ENCODE measurements at places on chromosomes 13 and 19.

- no peak for DNase-seq
These were observed 80.6 kb downstream of the NUFIP1 start for GRCh38 chr13:44908712-44909111.

- DNase-seq = no peak
These were observed 113.8 kb downstream of the SLITRK6 start for GRCh38 chr13:85685436-85685835.

- DNase-seq = no peak
These were observed 40.7 kb downstream of the PCCA start for GRCh38 chr13:100129605-100130004.

- no peak for DNase-seq
These were observed 105.9 kb upstream of the GJB6 start for GRCh38 chr13:20337884-20338551.

- DNase-seq = no peak
These were observed 141.6 kb upstream of the ARGLU1 start for GRCh38 chr13:106709522-106709921.

GRCh38 chr13:113951246-113951999 lies 22.5 kb downstream of the C13orf46 start:
- DNase-seq = peak; percentile 41

DNA sequence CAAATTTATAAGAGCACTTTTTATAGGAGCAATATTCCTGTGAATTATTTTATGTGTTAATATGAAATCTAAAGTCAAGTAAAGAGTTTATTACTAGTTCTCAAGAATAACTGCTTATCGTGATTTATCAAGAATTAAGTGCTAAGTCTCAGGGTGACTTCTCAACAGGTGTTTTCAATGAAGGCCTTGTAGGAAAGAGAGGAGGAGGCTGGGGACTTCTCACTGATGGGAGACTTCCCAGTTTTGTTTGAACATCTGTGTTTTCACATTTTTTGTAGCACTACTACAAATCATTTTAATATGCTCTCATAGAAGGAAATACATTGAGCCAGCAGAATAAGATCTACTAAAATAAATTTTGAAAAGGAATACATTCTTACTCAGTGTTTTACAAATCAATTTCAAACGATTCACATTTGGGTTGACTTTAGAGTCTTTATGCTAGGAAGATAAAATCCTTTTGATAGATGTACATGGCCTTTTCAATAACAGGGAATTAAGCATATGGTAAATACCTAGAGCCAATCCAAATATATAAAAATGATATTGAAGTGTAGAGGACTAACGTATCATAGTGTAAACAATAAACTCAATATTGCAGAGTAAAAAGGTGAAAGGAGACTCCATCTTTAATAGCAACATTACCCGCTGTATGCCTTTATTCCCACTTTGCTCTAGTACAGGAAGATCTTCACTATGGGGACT lies 6.8 kb downstream of the PCDH17 start:
- DNase-seq = no peak

DNA sequence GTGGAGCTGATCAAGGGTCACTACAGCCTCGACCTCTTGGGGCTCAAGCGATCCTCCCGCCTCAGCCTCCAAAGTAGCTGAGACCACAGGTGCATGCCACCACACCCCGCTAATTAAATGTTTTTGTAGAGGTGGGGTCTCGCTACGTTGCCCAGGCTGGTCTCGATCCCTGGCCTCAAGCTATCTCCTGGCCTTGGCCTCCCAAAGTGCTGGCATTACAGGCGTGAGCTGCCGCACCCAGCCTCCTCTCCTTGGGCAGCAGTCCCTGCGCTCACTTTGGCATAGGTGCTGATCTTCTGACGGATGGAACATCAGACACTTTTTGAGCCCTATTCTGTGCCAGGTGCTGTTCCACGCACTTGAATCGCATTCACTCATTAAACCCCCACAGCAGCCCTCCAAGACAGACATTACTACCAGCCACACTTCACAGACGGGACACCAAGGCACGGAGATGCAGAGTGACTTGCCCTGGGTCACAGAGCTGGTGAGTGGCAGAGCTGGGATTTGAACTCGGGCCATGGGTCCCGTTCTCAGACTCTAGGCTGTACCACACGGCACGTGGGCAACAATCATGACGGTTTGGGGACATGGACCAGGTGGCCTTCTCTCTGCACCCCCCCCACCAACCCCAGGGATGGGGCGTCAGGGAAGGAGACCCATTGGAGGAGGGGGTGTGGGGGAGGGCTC lies 3.2 kb downstream of the MEIS3 start:
- DNase-seq = no peak

DNA sequence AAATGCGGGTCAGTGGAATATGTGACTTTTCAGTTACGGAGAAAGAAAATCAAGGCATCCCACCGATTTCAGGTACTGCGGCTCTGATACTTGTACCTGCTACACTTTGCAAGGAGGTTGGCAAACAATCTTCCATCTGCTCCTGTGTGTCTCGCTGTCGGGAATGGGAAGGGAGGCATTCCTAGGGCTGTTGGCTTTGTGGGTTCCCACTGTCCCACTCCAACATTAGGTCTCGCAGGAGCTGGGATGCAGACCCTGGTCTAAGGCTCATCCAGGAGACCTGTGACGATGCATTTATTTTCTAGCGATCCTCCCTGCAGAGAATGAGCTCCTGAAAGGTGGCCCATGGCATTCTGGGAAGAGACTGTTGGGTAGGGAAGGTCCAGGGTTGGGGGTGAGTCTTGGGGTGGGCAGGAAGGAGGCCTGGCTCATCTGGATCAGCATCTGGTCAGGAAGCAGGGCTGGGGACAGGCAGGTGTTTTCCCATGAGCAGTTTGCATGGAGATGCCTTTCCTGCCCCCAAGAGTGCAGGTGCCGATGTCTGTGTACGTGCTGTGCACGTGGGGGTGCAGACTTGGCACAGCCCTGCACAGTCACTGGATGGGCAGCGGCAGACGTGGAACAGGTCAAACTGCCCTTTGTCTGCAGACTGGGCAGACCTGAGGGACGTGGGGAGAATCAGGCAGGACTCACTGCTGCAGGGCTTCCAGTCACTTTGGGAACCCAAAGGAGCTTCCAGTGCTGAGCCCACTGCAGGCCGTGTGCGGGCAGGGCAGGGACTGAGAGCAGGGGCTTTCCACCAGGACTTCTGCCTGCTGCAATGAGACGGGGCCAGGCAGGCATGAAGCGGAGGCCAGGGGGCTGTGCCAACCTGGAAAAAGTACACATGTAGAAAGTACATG lies 152.4 kb downstream of the TEX29 start:
- no peak for DNase-seq

DNA sequence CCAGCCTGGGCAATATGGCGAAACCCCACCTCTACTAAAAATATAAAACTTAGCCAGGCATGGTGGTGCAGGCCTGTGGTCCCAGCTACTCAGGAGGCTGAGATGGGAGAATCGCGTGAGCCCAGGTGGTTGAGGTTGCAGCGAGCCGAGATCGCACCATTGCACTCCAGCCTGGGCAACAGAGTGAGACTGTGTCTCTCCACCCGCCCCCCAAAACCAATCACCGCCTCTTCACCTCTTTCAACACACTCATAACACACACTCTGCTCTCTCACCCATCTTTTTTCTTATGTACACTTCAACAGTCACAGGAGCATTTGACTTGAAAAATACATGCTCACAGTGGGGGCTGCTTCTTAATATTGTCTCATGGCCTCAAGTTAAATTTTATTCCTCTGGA lies 76.8 kb downstream of the ESD start:
- DNase-seq = no peak

- no peak for DNase-seq
These were observed 1.3 kb downstream of the RAD23A start for GRCh38 chr19:12946731-12947496.

- DNase-seq = no peak
These were observed 52.3 kb upstream of the GPR183 start for GRCh38 chr13:99359528-99359927.

DNA sequence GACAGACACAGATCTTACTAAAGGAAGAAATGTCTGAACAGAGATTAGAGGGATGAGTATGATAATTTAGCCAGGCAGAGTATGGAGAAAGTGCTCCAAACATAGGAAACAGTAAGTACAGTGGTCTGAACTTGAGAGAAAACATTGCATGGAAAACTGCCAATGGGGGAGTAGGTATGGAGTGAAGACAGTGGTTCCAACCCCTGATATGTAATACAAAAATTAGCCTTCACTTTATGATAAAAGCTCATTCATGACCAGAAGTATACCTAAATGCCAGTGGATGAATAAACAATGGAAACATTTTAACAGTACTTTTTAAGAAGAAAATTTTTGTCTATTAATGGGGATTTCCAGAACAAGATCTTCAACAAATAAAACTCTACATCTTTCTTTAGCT lies 334.0 kb downstream of the DIAPH3 start:
- DNase-seq = no peak

DNA sequence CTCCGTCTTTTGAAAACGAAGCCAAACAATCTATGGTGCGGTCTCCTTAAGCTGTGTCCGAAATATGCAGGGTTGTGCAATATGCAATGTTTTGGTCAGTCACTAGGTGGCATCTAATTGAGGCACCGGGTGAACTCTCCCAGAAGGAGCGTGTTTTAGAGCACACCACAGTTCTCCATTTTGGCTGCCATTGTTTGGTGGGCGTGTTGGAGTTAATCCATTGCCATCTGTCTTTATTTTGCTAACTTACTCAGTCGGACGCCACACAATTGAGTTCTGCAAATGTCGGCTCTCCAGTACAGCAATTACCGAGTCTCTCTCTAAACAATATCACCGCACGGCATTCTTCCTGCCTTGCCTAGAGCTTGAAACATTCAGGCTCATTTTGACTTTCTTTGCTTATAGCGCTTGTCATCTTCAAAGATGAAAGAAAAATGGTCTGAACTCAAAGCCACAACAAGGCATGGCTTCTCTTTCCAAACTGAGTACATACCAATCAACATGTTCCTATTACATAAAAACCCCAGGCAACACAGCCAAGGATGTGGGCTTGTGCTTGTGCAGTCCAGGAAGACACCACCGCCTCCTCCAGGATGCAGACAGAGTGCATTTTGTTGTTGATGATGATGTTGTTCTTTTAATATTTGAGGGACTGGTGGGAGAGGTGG lies 182.0 kb upstream of the SERP2 start:
- DNase-seq = no peak

- DNase-seq = no peak
These were observed 83.4 kb downstream of the UBL3 start for GRCh38 chr13:29767006-29767405.

DNA sequence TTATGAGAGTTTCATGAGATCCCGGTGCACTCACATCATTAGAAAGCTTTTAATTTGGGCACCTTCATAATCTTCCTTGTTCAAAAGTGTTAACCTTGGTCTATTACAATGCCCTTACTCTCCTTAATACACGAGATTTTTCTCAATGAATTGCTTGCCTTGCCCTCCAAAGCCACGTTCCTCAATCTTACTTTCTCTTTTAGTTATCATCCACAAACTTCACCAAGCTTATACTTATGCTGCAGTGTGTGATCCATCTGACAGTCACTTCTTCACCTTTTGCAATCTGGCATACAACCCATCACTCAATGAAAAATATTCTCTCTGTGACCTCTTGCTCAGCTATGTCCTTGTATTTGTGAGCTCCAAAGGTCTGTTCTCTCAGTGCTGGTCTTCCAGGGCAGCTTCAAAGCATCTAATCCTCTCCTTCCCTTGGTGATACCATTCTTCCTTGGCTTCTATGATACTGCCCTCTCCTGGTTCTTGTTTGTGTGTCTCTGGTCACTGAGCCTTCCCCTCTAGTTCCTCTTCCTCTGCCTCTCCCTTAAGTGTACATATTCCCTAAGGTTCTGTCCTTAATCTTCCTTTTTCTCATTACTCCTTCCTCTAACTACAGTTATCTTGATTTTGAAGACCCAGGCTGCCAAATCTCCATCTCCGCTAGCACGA lies 202.2 kb upstream of the STARD13 start:
- DNase-seq = no peak

GRCh38 chr13:43776501-43777079 lies 10.2 kb downstream of the ENOX1 start:
- no peak for DNase-seq

DNA sequence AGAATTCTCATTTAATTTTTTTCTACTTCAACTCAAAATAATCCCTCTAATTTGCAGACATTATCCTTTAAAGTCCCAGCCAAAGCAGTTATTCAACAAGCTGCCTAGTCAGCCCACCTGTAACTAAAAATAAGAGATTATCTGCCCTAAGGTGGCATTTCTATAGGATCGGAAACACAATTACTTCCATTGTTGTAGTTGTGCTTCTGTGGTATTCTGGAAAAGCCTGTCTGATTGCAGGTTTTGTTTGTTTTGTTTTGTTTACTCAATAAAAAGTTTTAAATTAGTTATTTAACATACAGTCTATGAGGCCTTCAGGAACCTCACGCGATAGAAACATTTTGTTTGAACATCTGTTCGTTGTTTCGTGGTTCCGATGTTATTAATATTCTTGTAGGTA lies 101.0 kb downstream of the ZIC5 start:
- DNase-seq = no peak

GRCh38 chr13:46131705-46132104 lies 26.9 kb upstream of the CPB2 start:
- no peak for DNase-seq

DNA sequence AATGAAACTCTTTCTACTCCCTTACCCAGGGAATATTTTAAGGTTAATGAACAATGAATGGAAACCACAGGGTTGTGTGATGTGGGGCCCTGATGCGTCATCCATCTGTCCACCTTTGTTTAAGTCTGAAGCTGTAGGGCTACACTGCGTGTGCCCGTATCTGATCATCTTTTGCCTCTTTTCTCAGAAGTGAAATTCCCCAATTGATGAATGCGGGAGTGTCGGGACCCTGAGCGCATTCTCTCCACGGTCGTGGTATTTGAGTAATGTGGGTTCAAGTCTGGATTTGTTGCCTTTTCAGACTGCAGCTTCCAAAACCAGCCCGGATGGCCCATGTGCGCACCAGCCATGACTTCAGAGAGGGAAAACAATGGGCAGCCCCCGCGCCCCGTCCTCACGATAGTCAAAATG lies 112.3 kb downstream of the COL4A2 start:
- no peak for DNase-seq

GRCh38 chr19:343941-344624 lies 513 bp downstream of the MIER2 start:
- DNase-seq = peak; percentile 25

DNA sequence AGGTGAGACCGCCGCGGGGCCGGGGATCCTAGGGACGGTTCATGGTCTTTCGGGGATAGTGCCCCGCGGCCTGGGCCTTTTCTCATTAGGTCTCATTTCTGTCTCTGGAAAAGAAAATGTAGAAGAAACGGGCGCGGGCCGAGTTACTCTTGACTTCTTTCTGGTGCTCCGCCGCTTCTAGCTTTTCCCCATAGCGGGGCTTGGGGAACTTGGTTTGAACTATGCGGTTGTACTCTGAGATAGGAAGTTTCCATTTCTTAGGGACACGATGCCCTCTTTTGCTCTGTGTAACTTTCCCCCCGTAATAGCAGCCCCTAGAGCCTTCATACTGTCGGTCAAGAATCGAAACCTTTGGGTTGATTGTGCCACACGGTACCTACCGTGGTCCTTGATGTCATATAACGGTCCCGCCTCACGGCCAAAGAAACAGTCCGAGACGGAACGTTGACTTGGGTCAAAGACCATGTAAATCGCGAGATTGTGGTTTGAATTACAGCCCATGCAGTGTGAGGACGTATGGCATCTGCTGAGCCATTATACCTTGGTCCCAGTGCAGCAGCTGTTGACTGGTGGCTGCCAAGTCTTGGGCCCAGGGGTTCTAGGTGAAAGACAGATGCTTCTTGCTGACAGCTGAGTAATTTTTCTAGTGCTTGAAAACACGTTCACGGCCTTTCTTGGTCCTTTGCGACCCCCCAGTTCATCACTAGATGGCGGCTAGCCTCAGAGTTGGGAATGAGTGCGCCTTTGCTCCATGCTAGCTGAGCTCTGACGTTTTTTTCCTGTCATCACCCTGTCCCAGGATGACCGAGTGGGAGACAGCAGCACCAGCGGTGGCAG lies 487 bp downstream of the RPS5 start:
- no peak for DNase-seq

GRCh38 chr19:29675120-29675649 lies 9.9 kb downstream of the PLEKHF1 start:
- no peak for DNase-seq

All from stimulated activated CD4-positive, alpha-beta T cell treated with anti-CD3 and anti-CD28 coated beads, Interleukin-1b, Interleukin-23, amount 100 ng/mL, for 24 hours (primary cell).